ENCODE measurements at places on chromosomes 16 and 17.

GRCh38 chr16:66508914-66509496, 40.9 kb downstream of the TK2 start:
- no peak for DNase-seq

DNA sequence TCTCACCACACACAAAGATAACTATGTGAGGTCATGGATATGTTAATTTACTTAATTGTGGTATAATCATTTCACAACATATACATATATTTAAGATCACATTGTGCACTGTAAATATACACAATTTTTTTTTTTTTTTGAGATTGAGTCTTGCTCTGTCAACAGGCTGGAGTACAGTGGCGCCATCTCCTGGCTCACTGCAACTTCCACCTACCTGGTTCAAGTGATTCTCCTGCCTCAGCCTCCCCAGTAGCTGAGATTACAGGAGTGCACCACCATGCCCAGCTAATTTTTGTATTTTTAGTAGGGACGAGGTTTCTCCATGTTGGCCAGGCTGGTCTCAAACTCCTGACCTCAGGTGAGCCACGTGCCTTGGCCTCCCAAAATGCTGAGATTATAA, 11.5 kb upstream of the PRSS54 start:
- no peak for DNase-seq

DNA sequence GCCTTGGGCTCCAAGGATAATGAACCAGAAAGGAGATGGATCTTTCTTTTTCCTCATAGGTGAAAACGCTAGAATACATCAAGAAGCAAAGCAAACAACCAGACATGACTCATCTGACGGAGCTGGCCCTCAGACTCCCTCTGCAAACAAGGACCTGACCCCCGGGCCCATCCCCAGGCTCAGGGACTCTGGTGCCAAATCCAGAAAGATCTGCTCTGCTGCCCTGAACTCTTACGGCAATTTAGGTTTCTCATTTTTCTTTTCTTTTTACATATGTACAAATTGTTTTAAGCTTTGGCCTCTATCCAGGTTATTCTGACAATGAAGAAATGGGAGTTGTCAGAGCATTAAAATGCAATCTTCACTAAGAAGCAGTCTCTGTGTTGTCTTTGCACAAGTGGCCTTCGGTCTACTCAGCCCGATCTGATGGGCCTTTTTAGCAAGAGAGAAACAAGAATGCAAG, 17.7 kb downstream of the KNOP1 start:
- DNase-seq: no peak

- no peak for DNase-seq
Measured at GRCh38 chr17:28889996-28890395, 7.5 kb downstream of the FLOT2 start.

DNA sequence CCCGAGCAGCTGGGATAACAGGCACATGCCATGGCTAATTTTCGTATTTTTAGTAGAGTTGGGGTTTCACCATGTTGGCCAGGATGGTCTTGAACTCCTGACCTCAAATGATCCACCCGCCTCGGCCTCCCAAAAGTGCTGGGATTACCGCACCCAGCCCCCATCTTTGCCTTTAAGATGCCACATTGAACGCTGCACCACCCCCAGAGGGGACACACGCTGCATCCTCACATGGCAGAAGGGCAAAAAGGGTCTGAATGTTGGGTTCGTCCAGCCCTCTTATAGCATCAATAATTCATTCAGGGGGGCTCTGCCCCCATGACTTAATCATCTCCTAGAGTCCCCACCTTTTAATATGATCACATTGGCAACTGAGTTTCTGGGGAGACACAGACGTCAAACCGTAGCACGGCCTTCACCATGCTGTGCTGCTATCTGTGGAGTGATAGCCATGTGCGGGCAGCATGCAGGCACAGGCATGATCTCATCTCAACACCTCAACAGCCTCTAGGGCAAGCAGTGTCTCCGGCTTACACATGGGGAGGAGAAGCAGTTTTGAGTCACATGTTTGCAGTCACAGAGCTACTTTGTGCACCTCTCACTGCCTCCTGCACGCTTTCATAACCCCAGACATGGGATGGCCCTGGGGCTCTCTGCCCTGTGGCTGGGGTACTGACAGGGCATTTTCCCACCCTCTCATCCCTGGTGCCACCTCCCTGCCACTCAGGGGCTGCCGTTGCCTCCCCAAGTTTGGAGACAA, 30.0 kb downstream of the IL21R start:
- DNase-seq: no peak

DNA sequence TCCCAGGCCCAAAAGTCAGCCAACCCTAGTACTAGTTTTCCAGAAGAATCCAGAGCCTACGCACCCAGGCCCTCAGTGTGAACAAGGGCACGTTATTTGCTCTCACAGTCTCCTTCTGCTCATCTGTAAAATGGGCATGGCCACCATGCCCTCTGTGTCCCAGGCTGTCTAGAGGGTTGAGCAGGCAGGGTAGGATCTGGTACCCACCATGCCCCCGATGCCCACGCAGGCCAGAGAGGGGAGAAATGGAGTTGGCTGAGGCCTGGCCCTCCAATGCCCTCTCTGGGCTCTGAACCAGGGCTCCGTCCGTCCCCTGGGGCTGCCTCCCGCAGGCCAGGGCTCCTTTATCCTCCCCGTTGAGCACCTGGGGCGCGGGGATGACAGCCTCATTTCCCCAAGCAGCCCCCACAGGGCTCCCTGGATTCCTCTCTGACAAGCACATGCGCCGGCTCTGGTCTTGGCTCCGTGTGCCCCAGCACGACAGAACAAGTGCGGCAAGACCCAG, 9.1 kb upstream of the BAHCC1 start:
- no peak for DNase-seq

DNA sequence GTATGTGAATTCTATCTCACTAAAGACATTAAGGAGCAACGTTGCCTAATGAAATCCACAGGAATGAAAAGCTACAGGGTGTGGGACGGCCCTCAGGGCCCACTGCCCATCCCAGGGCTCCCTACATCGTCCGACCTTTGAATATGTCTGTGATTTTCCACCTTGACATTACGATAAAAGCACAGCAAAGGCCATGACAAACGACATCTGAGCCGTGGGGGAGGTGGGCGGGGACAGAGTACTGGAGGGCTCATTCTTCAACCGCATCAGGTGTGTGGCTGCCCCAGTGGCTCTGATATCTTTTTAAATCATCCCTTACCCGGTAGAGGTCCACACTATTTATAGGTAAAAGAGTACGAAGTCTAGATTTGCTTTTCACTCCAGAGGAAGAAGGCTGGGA, 35.1 kb downstream of the LMF1 start:
- no peak for DNase-seq

GRCh38 chr16:77393955-77394354, 40.9 kb downstream of the ADAMTS18 start:
- no peak for DNase-seq

GRCh38 chr17:43905985-43906852, 1.1 kb downstream of the MPP2 start:
- peak; percentile 94 for DNase-seq

GRCh38 chr17:43814714-43815113, 18.2 kb downstream of the MPP3 start:
- no peak for DNase-seq

DNA sequence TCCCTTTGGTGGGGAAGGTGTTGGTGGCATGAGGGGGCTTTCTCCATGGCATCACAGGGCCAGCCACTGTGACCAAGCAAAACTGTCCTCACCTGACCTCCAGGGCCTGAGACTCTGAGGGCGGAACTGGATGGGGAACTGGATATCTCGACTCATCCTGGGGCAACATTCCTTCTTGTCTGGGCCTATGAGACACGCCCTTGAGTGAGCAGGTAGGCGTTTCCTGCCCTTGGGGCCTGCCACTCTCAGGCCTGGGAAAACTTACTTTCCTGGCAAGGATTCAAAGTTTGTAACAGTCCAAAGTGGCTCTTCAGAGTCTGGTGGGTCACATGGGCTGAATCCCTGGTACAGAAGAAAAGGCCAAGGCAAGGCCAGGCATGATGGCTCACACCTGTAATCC, 9.6 kb downstream of the MT1X start:
- peak; percentile 13 for DNase-seq
